Astrocyte of the spinal cord (primary cell): ENCODE measurements at places on chromosomes 2 and 18.

GRCh38 chr2:230913406-230914143 lies 11.5 kb downstream of the GPR55 start:
- DNase-seq, result no peak

DNA sequence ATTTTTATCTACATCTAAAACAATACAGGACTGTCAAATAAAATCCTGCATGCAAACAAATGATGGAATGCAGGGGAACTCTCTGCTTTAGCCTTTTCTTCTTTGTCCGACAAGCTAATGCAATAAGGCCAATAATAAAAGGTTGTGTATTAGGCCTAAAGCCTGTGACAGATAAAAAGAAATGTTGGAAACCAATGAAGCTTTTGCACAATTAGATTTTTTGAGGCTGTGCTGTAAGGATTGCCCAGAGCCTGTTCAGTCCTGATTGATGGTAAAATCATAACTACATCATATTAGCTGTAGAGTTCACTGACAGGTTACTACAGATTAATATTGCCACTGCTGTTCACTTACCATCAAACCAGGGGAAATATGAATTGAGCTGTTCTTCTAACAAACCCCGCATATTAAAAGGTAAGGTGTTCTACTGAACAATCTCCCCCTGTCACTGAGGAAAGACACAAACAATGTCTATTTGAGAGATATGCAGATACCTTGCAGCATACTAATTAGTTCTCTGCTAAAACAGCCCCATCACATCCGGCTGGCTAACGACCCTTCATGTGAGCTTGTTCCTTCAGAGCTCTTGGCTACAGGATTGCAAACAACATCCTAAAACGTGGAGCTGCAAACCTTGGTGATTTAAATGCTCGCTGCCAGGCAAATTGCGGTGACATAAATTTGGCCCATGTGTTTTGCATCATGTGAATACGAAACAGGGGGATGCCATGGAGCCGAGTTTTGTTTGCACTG lies 305.4 kb downstream of the MTX2 start:
- no peak for DNase-seq

- DNase-seq, result no peak
These were observed 49.1 kb downstream of the CCDC195 start for GRCh38 chr2:224666951-224667553.

DNA sequence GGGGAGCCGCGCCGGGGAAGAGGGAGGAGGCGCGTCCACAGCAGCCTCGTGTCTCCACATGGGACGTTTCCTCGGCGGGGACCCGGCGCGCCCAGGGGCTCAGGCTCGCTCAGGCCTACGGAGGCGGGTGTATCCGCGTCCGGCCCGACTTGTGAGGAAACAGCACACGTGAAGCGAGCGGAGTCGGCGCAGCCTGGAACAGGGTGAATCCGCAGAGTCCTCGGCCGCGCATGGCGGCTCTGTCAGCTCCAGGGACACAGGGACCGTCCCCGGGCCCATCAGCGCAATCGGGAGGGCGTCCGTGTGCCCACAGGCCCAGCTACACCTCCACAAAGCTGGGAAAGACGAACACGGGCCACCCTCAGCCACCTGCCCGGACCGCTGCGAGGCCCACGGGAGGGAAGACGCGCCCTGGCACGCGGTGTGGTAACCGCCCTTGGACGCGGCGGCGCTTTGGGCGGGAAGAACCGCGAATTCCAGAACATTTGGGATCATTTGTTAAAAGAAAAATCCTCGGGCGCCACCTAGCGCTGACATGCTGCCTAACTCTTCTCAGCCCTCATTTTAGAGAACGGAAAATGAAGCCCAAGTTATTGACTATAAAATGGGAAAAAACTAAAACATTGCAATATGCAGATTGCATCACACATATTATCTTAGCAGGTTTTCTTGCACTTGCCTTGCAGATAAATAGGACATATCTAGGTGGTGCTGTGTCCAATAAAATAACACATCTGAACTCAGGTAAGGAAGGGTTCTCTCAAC lies 40.4 kb downstream of the TMEM18 start:
- DNase-seq, result peak; percentile 50
